ENCODE measurements at places on chromosomes 16 and 17. TPM values are rescaled to one million over a fixed set of nuclear protein-coding genes. Genes with fewer than 3 reads are reported as not detected.

Gene BIRC5
- total RNA-seq: 248 TPM

Gene WFDC1
- 0.43 TPM for total RNA-seq

Gene PTX4
- total RNA-seq: not detected

Gene CX3CL1
- total RNA-seq: 0.69 TPM

Gene MLLT6
- total RNA-seq: 35.5 TPM

- no peak overlapping the region for H3K4me3 ChIP-seq
- H3K4me1 ChIP-seq: no peaks in the 10 kb centered on the region
Measured at GRCh38 chr17:75315541-75316243, 26.5 kb upstream of the SLC25A19 start.

DNA sequence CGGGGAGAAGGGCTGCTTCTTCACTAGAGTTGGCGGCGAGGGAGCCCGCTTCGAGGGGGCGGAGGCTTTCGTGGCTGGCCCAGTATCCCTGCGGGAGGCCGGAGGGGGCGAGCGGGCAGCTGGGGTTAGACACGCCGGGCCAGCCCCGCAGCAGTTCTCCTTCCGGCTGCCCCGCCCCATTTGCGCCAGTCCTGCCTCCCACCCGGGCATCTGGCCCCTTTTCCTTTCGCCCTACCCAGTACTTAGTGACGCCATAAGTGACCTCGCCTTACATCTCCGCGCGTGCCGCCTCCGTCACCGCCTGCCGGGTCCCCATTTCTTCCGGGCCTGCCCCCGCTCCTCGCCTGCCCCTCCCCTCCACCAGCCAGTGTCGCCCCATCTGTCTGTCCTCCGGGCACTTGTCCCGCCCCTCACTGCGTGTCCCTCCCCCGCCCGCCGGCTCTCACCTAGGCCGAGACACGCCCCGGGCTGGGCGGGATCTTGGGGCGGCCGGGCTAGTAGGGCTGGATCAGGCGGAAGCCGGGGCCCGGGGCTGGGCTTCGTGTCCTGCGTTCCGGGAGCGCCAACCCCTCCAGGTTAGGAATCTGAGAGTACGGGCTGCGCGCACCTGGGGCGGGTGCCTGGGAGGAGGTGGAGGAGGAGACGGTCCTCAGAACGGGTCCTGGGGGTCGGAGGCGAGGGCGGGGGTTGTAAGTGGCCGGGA, 14.3 kb downstream of the SPATA32 start:
- no peaks in the 10 kb centered on the region for H3K27me3 ChIP-seq
- H3K36me3 ChIP-seq: no peaks in the 10 kb centered on the region
- DNase-seq: peak; percentile 91
- H3K4me1 ChIP-seq: no peaks in the 10 kb centered on the region

DNA sequence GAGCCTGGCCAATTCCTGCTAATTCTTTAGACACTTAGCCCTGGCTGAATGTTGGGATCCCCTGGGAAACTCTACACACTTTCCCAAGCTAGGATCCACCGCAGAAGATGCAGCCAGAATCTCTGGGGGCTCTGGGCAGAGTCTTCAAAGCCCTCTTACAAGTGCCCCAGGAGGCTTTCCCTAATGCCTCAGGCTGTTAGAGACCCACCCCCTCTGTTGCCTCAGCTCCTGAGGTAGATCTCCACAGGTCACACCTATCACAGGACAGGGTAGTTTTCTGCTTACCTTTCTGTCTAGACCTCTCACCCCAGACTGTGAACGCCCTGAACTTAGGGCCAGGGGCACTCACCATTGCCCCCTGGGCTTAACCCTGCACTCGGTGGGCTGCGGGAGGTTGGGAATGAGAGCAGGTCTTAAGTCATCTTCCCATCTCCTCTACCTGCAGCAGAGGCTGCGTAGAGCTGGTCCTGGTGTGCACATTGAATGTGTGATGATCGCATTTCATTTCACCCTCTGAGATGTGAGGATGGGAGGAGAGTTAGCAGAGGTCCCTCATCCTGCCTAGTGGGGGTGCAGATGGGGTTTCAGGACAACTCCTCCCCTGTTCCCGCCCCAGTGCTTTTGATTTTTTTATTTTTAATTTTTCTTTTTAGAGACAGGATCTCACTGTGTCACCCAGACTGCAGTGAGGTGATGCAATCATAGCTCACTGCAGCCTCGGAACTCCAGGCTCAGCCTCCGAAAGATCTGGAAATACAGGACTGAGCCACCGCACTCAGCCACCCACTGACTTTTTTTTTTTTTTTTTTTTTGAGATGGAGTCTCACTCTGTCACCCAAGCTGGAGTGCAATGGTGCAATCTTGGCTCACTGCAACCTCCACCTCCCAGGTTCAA, 89.0 kb upstream of the LHX1 start:
- no peaks in the 10 kb centered on the region for H3K36me3 ChIP-seq
- no peak for DNase-seq
- H3K27ac ChIP-seq: no peak overlapping the region

GRCh38 chr17:82781894-82782274, 30.0 kb downstream of the TBCD start:
- H3K4me3 ChIP-seq: no peak overlapping the region
- H3K4me1 ChIP-seq: no peaks in the 10 kb centered on the region
- peaks cover 44% of the 10 kb centered on the region for H3K36me3 ChIP-seq
- no peaks in the 10 kb centered on the region for H3K27me3 ChIP-seq
- peak; percentile 93 for DNase-seq
- H3K27ac ChIP-seq: no peak overlapping the region
